Activated CD8-positive, alpha-beta memory T cell treated with anti-CD3 and anti-CD28 coated beads for 24 hours (primary cell): ENCODE measurements at places on chromosomes 1 and 21.

GRCh38 chr1:68144856-68145255 is 87.5 kb downstream of the WLS start:
- no peak for DNase-seq

DNA sequence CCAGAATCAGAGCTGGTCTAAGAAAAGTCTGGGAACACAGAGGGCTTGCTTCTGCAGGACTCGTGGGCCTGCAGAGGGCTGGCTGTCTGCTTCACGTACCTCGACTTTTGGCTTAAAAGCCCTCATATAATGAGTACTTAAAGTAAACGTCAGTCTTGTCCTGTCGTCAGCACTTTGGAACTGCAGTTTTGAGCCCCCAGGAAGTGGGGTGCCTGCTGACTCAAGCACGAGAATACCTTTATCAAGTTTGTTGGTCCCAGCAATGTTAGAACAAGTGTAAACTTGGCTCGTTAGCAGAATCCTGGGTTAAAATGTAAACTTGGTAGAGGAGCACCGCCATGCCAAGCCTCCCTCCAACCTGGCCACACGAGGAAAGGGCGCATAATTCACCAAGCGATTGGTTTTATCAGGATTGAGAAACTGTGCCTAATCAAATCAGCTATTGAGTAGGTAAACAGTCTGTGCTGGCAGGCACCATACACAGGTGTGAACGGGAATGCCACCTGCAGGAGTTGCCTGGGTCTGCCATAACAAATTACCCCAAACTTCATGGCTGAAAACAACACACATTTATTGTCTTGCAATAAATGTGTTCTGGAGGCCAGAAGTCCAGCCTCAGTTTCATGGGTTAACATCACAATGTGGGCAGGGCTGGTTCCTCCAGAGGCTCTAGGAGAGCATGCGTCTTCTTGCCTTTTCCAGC is 45.0 kb upstream of the FHAD1 start:
- DNase-seq: no peak

DNA sequence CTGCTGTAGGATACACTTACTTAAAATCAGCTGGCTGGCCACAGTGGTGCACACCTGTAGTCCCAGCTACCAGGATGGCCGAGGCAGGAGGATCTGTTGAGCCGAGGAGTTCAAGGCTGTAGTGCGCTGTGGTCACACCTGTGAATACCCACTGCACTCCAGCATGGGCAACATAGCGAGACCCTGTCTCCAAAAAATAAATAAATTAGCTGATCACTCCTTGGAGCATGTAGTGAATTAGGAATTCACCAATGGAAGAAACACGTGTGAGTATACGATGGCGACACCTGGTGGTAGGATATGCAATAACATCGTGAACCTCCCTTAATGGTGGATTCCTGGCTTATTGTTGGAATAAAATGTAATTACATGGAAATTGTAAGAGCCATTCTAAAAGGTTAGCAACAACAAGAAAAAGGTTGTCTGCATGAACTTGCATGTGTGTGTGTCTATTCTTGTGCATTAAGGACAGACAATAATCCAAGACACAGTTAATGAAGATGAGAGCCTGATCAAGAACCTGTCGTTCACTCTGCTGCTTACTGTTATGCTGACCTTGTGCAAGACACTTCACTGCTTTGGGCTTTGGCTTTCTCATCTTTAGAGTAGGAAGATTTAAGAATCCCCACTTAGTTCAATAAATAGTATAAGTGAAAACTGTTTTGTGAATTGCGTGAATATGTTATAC is 38.6 kb upstream of the COX20 start:
- DNase-seq: peak; percentile 78

DNA sequence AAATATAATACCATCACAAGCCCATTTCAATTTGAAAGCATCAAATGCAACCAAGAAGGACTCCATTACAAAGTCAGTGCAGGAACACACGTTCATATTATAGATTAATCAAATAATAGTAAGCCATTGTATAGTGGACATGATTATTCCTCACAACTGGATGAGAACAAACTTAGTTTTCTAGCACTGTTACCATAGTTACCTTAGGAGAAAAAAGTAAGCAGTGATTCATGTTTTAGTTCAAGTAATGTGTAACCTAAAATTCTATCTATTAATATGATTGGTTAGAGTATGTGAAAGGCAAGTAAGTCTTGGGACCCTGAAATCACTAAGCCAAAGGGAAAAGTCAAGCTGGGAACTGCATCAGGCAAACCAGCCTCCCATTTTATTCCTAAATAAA is 15.2 kb downstream of the SSX2IP start:
- DNase-seq: no peak

DNA sequence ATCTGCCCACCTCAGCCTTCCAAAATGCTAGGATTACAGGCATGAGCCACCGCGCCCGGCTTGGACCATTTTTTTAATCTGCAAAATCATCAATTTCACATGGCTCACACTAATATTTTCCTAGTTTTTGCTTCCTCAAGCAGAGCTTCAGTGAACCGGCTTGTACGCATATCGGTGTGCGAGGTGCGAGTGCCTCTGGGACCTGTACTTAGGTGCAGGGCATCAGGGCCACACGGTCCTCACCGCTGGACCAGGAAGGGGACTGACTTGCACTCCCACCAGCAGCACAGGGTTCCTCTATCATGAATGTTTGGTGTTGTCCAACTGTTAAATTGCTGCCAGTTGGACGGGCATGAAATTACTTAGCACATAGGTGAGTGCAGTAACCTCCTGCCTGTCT is 15.4 kb upstream of the SHE start:
- no peak for DNase-seq

DNA sequence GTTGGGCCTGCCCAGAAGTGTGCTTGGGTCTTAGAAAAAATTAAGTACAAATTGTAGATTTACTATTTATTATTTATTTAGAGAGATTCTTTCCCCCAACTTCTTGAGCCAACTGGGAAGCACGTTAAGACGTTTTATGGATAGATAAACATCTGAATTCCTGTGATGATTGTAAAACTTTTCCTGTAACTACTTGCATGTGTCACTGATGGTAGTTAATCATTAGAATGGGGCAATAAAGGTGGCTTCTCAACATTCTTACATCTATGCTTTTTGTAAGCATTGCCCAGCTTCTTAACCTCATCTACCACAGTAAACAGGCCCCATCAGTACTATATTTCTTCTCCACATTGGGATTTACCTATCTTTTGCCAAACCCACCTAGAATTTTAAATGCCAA is 559.8 kb downstream of the LMO4 start:
- no peak for DNase-seq

DNA sequence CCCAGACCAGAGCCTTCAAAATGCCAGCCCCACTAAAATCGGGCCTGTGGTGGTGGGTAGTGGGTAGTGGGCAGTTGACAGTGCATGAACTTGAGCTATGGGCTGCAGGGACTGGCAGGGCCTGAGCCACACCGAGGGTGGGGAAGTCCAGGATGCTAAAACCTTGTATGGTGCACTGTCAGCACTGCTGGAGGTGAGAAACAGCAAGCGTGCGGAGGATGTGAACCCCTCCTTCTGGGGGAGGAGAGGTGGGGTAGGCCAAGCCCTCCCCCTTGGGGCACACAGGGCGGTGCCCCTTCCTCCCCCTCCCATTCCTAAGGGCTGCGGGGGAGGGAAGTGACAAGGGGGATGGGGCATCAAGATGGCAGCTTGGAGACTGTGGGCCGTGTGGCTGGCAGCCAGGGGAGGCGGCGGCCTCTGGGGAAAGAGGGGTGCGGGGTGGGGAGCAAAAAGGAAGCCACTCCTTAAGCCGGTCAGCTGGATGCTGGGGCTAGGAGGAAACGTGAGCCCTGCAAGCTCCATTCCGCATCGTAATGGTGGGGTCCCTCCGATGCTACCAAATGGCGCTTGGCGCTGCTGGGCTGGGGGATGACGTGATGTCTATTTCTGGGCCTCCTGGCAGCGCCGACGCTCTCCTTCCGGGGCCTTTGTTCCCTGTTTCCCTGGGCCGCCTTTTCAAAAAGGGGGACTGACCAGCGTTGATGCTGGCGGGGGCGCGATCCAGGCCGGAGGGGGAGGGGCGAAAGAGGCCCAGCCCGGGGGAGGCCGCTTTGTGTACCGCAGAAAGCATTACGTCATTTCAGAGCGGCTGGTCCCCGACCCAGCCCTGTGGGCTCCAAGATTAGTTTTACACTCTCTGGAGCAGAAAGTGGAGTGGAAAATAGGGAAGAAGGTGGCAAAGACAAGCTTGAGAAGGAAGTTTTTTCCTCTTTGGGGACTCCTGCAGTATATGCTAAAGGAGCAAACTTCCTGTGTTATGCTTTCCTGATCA is 809 bp downstream of the SYT11 start:
- DNase-seq: peak; percentile 80

GRCh38 chr1:234533034-234533891 is 54.3 kb upstream of the TARBP1 start:
- no peak for DNase-seq

- no peak for DNase-seq
These were observed 1.4 kb upstream of the IGSF8 start for GRCh38 chr1:160099716-160100375.

GRCh38 chr1:153659175-153659534 is 652 bp downstream of the SNAPIN start:
- no peak for DNase-seq

DNA sequence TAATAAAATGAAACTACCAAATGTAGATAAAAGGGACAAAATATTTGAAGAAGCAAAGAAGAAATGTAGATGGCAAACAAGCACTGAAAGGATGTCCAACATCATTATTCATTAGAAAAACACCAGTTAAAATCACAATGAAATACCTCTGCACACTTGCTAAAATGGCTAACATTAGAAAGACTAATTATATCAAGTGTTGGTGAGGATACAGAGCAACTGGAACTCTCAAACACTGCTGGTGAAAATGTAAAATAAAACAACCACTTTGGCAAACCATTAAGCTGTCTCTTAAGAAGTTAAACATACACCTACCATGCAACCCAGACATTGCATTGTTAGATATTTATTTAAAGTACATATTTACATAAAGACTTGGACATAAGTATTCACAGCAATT is 138.6 kb upstream of the FGGY start:
- no peak for DNase-seq

GRCh38 chr1:161228032-161228431 is 2.2 kb downstream of the TOMM40L start:
- DNase-seq: no peak

- DNase-seq: no peak
These were observed 6.8 kb downstream of the ATP5PO start for GRCh38 chr21:33908760-33909159.

- no peak for DNase-seq
These were observed 25.0 kb downstream of the FOXO6 start for GRCh38 chr1:41386196-41386663.

DNA sequence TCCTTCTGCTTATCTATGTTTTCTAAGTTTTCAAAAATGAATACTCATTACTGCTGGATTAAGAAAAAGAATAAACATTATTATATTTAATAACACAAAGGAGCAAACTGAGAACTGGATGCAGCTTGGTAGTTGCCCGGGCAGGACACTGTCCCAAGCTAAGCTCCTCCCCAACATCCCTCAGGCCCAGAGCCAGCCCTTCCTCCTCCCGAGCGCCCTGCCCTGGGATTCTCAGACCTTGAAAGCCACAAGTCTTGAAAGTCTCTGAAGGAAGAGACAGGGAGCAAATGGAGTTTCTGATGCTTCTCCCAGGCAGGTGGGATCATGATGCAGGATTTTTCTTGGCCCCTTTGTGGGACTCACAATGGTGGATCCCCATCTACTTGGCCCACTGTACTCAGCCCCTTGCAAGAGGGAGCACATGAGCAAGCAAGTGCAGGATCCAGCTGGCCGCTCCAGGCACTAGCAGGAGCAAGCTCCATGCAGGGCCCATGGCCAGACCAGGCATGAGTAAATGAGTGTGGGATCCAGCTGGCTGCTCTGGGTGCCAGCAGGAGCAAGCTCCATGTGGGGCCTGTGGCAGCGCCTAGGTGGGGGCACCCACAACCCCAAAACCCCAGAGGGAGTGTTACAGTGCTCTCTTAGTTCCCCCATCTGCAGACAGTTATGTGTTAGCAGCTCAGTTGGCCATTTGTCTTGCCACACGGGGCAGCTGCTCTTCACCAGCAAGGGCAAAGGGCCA is 32.1 kb upstream of the RAB4A start:
- DNase-seq: no peak

DNA sequence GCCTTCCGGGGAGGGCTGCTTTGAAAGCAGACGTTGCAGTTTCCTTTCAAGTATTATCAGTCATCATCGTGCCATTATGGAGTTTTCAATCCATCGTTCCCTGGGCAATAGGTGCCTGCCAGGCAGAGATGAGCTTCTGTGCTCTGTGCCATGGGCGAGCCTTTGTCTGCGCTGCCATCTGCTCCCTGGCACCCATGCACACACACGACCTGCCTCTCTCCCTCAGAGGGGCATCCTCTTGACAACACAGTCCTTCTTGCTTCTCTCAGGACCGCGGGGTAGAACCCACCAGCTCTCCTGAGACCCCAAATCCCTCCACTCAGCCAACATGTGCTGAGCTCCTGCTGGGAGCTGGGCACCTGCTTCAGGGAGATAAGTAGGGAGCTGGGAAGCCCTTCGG is 149.3 kb downstream of the HMGB4 start:
- no peak for DNase-seq

GRCh38 chr1:197306381-197307062 is 38.5 kb downstream of the CRB1 start:
- no peak for DNase-seq

- DNase-seq: no peak
These were observed 80.0 kb downstream of the USP25 start for GRCh38 chr21:15809818-15810217.

- no peak for DNase-seq
These were observed 3.9 kb downstream of the NHLH1 start for GRCh38 chr1:160370561-160371345.

DNA sequence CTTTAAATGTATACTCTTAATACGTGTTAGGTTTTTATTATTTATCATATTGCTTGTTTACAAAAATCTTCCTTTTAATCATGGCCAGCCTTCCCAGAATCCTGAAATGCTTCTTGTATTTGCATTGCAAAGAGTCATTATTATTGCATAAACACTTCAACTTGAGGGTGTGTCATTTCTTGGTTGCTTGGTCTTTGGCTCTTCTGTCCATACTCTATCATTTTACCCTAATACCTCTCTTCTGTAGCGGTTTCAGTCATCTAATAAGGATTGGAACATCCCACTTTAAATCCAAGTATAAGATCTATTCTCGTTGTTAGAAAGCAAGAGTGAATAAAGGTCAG is 200.6 kb upstream of the CACYBP start:
- DNase-seq: no peak

DNA sequence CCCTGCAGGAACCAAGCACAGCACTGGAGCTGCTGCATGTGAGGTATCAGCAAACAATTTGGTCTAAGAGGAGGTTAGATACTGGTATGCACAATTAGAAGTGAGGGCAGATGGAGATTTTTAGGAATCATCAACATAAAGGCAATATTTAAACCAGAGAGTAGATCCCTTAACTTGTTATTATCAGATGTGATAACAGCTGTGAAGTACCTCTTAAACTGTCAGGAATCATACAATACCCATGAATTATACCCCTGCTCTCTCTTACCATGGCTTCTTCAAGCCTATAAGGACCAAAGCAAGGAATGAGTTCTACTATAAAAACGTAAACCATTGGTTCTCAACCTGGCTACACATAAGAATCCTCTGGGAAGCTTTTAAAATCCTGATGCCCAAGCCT is 3.9 kb downstream of the BCAR3 start:
- DNase-seq: no peak
